ENCODE measurements at places on chromosomes 3 and 15.
A peak's percentile ranks its signal among the peaks of the same experiment; 100 is the strongest.

GRCh38 chr3:184289426-184289938, 9.6 kb upstream of the PSMD2 start:
- peak; percentile 63 for DNase-seq

DNA sequence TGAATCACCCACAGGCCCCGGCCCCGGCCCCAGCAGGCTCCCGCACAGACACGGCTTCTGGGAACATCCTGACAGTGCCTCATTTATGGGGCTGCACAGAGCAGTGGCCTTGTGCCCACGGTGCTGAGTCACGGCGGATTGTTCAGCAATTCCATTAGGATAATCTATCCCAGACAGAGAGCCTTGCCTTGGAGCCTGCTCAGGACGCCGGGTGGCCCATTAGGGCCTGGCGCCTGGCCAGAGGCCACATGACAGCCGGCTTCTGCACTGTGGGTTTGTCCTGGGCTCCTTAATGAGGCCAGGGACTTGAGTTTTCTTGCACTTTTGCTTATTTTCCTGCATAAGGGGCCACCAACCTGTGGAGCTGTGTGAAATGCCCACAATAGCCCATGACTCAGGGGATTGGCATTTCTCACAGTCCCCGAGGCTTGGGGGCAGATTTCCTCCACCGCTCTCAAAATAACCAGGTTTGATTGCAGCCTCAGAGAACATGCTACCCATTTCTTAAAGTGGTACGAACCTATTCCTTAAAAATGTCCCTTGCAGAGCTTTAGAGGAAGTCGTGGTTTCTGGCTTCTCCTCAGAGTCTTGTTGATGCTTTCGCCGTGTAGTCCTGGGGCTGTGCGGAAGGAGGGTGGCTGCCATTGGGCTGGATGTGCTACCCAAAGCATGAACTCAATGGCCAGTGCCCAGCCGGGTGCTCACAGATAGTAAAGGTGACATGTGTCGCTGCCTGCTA, 19.0 kb downstream of the SYNM start:
- no peak for DNase-seq

DNA sequence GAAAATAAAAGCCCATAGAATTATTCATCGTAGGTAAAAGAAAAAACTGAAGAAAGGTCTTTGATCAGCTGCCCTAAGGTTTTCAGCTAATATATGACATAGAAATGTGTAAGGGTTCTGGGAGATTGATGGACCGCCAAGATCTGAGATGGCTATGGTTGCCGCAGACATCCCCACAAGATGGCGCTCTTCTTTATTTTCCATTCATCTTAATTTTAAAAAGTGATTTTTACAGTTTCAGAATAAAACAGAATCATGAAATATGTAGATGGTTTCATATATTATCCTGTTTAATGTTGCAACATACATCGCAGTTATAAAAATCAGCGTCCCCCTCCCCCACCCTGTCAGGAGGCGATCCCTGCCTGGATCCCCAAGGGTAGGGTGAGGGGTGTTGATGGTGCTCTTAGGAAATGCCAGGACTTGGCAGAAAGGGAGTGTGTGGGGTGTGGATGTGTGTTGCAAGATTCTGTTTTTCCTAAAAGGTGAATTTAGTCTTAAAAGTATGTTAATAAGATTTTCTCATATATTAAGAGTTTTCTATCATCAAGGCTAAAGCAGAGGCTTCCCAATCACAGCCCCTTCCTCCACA, 68.8 kb downstream of the ANXA2 start:
- DNase-seq = no peak

- peak; percentile 57 for DNase-seq
Measured at GRCh38 chr15:25810631-25811091, 52.5 kb downstream of the ATP10A start.

DNA sequence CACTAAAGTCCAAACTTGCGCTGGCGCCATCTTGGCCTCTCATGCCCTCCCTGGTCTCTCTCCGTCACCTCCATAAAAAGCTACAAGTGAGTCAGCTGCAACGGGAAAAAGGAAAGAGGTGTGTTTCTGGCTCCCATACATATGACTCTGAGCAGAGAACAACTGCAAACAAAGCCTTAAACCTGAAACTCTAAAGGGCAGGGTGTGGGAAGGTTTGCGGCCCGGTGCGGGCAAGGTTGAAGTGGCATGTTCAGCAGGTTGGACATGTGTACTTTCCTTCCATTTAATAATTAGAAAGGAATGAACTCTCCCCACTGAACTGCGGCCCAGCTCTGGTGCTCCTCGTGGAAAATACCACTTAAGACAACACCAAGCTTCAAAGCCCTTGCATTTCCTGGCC, 59.0 kb upstream of the PPARG start:
- no peak for DNase-seq

DNA sequence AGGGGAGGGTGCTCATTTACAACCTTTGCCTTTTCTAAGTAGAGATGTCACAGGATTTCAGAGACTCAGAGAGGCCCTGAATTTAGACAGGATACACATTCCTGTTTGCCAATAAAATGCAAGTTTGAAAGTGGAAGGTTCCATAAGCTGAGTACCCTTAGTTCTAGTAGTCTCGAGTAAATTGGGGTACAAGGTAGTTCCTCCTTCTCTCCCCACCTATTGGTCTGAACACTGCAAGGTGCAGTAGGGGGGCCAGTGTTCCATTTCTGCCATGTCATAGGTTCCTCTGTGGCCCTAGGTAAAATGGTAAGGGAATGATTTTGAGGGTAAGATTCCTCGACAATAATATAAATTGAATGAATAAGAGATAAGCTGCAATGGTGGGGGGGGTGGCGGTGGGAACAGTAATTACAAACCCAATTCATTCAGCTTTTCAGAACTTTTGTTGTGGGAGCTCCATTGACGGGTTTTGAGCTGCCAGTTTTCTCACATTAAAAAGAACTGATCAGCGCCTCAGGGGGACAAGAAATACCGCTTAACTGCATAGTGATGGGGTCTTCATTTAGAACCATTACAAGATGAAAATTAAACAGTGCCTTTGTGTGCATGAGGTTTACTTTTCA, 5.9 kb downstream of the SOX2 start:
- no peak for DNase-seq

GRCh38 chr15:65355988-65356353, 21.8 kb downstream of the IGDCC3 start:
- no peak for DNase-seq

DNA sequence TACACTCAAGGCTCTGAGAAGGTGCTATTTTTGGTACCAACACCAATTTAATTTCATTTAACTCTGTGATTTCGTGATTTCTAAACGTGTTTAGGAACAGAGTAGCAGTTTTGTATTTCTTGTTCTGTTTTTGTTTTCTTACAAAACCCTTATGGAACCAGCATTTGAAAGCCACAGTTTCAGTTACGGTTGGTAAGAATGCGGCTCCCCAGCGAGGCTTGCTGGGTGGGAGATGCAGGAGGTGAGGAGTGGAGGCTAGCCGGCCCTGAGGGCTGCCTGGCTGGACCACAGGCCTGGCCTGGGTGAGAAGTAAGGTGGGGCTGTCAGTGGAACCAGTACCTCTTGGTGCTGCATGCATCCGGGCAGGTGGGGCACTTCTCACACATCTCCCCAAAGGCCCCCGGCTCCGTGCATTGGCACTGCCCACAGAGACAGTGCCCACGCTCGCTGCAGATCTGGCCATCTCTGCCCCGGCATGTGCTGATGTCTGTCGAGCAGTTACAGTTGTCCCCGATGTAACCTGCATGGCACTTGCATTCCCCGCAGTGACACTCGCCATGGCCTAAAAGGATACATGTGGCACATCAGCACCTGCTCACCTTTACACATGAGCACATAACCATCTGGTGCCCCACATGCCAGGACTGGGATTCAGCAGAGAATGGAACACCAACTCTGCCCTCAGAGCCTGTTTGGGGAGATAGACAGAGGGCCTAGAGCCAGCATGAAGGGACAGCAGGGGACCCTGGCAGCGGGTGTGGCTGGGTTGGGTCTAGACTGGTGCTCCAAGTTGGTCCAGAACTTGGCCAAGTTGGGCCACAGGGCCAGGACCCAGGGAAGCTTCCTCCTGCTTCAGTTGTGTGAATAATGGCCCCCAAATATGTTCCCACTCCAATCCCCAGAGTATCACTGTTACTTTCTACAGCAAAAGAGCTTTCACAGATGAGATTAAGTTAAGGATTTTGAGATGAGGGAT, 43.4 kb downstream of the UMPS start:
- no peak for DNase-seq

- DNase-seq = no peak
Measured at GRCh38 chr15:66651913-66652642, 50.0 kb upstream of the SMAD6 start.

- no peak for DNase-seq
Measured at GRCh38 chr3:100125161-100125938, 11.0 kb upstream of the FILIP1L start.

DNA sequence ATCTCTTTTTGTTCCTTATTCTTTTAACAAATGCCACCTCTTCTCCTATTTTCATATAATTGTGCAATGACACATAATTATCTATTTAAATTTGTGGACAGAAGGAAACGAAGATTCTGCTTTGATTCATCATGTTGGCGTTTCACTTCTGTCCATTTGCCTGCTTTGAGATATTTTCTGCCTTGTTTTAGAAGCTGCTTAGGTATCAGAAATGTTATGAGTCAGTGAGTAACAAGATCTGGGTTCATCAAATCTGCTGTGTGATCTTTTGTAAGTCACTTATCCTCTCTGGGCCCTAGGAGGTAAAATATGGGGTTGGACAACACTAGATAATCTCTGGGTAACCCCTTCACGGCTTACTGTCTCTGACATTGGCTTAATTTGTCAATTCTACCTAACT, 7.3 kb upstream of the MINDY4B start:
- DNase-seq = no peak

DNA sequence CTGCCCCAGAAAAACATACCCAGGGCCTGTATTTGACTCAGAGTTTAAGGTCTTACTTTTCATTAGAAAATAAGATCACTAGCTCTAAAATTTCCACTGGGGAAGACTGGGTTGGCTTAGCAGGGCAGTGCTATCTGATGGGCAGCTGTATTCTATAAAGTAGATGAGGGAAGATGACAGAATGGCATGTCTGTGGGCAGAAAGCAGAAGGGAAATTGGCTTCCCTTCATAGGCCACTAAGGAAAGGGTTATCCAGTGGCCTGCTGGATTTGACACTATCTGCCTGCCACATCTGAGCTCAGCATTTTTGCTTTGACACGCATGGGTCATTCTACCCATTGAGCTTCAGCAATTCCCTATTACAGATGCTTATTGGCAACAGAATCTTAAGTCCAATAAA, 461.3 kb upstream of the RASGRP1 start:
- no peak for DNase-seq

GRCh38 chr15:73704869-73705645, 20.9 kb downstream of the CD276 start:
- peak; percentile 60 for DNase-seq

GRCh38 chr3:135965129-135965505, 411 bp upstream of the PPP2R3A start:
- no peak for DNase-seq

DNA sequence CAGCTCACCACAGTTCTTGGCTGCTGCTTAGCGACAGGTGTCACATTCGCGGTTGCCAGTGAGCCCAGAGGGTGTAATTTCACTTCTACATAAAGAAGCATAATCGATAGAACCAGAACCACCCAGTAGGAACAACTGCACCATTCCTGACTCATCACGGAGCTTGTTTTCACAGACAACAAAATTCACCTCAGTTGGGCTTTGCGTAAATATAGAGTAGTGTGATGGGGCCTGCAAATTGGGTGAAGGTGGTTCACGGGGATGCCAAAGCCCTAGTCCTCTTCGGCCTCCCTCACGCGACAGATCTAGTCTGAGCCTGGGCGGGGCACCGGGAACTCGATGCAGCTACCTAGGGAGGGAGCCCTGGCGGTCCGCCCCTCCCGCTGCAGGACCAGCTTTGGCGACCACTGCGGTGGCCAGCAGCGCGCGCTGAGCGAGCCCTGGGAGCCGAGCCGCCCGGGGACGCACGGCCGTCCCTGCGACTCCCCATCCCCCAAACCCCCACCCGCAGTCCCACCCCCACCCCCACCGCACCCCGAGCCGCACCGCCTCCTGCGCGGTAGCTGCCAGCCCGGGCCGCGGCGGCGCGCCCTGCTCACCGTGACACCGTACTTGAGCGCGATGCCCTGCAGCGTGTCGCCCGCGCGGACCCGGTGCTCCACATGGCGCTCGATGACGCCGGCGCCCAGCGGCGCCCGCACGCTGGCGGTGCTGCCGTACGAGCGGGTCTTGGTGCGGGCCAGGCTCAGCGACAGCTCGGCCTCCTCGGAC, 519 bp downstream of the LYSMD2 start:
- peak; percentile 72 for DNase-seq

DNA sequence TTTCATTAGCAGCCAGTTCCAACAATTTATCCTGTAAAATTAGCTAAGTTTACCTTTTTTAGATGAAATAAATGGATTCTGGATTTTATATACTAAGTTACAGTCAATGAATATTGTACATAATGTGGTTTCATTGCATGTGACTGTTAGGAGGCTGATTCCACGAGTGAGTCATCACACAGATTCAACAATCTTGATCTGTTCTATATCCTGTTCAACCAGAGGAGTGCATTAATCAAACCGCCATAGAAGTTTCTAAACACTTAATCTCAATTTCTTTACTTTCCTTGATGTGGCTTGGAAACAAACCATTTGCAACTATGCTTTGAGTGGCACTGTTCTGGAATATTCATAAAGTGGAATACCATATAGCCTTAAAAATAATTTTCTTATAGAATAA, 15.3 kb downstream of the DNAJC13 start:
- no peak for DNase-seq

GRCh38 chr3:152797751-152798432, 37.0 kb upstream of the P2RY1 start:
- no peak for DNase-seq

GRCh38 chr15:31373970-31374369, 47.3 kb downstream of the KLF13 start:
- no peak for DNase-seq

DNA sequence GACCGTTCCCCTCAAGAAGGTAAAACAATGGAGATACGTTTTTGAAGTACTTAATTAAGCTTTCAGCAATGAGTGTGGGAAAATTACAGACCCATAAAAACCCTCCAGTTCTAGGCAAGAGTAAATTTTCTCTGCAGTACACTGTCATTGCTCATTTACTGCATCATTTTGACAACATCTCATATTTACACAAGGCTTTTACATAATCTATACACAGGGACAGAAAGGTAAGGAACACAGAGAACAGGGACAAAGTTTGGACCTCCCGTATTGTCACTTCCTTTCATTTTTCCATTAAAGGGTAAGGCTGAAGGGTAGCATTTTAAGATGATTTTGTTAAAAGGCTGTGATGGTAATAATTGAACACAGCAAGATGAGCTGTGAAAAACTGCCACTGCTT, 7.4 kb upstream of the HGD start:
- no peak for DNase-seq

GRCh38 chr15:91968610-91969009, 115.1 kb downstream of the SLCO3A1 start:
- DNase-seq = no peak

- no peak for DNase-seq
Measured at GRCh38 chr3:115141033-115141757, 5.9 kb downstream of the ZBTB20 start.

- no peak for DNase-seq
Measured at GRCh38 chr3:40869013-40869412, 330.3 kb upstream of the CTNNB1 start.

DNA sequence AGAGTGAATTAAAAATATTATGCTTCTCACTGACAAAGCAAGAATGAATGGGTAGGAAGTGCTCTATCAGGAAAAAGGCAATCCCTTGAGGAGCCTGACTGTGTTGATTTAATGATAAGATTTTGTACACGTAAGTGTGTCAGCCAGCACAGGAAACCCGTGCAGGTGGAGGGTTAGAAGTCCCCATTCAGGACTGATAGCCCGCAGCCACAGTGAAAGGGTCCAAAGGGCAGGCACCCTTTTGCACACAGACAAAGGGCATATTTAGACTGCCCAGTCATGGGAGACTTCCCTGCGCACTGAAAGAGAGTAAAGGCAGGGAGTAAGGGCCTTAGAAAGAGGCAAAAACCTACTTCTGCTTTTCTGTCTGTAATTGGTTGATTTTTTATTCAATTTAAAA, 26.4 kb upstream of the SKIL start:
- no peak for DNase-seq
